Heart left ventricle (tissue), 16 donors: ENCODE measurements at places on chromosomes 3 and 15. TPM values are rescaled to one million over a fixed set of nuclear protein-coding genes. Genes with fewer than 3 reads are reported as not detected.

GRCh38 chr15:42734076-42734672, 2.8 kb downstream of the CDAN1 start:
- no peak for DNase-seq

- DNase-seq: peak; percentile 64
These were observed 13.9 kb downstream of the CHST13 start for GRCh38 chr3:126537730-126538281.

GRCh38 chr3:128327606-128328031, 139.1 kb downstream of the DNAJB8 start:
- no peak for DNase-seq

DNA sequence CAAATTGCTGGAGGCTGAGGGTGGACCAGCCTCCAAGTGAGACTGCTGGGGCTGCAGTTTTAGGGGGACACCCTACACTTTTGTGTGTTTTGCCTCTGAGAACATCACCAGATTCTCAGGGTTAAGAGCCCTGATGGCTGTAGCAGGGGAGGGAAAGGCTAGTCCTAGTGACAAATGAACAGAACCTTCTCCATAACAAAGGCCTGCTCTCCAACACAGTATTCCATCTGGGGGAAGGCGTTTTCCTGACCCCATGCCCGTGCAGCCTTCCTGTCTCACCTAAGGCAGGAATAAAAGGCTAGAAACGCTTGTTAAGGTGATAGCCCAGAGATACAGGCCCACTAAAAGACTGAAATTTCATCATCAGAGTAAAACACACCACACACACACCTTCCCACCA, 50.2 kb upstream of the NSMCE3 start:
- DNase-seq: no peak

GRCh38 chr15:51589881-51590568, 32.5 kb downstream of the DMXL2 start:
- no peak for DNase-seq

DNA sequence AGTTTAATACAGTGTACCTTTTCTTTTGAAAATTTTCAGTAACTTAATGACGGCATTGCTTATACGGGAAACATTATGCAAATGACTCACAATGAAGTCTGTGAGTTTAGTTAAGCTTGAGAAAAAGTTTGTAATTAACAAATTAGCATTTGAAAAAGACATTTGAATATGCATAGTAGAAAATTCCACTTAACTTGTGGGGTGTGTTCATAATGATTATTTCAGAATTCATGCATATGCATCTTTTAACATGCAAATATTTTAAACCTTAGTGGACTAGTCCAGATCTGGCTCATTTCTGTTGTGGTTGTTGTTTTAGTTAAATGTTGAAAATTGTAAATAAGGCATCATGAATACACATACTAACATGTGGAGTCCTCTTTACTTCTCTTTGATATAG, 239.4 kb downstream of the ROBO2 start:
- DNase-seq: no peak

GRCh38 chr3:133934996-133935842, 39.5 kb upstream of the RAB6B start:
- DNase-seq: peak; percentile 4

GRCh38 chr3:11954312-11954934, 49.8 kb upstream of the SYN2 start:
- no peak for DNase-seq

GRCh38 chr15:93826293-93826692, 405.1 kb upstream of the MCTP2 start:
- DNase-seq: no peak

DNA sequence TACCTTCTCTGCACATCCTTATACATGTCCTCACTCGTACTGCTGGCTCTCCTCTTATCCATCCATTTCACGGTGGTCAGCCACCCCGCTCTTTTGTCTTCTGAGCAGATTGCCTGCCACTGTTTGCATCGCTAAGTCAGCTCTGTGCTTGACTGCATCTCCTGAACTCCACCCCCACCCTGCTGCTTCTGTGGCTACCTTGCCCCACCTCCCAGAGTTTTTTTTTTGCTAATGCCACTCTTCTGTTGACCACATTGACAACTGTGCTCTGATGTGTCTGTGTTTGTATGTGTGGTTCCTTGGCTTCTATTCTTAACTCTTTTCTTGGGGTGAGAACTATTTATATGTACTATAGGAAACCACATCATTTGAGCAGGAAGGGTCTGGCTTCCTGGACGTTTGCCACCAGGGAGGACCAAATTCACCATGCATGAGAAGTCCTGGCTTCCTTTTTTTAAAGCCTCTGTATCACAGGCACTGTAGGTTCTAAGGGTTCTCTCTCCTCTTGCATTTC, 12.8 kb upstream of the MTMR10 start:
- peak; percentile 80 for DNase-seq

EHHADH gene
- 17.5 TPM for total RNA-seq

PLS1 gene
- total RNA-seq: 1.7 TPM

CCNB2 gene
- 0.25 TPM for total RNA-seq
